ENCODE measurements at places on chromosomes 1 and 21. TPM values are rescaled to one million over a fixed set of nuclear protein-coding genes. Genes with fewer than 3 reads are reported as not detected.

- no peak for DNase-seq
- no peak overlapping the region for H3K27ac ChIP-seq
- peaks cover 33% of the 10 kb centered on the region for H3K36me3 ChIP-seq
- no peak overlapping the region for H3K4me3 ChIP-seq
- H3K27me3 ChIP-seq, result no peaks in the 10 kb centered on the region
These were observed 58.1 kb downstream of the PRKACB start for GRCh38 chr1:84202126-84202525.

Gene NR1I3
- total RNA-seq, result not detected

Gene ZBTB18
- total RNA-seq, result 43.8 TPM

GRCh38 chr1:85048296-85049064 is at the start of gene MCOLN3:
TSS of gene MCOLN3 (minus strand) at chr1:85048500. CDS start at chr1:85045360, 3,140 bp downstream.
- peak; percentile 31 for DNase-seq
- peaks cover 18% of the 10 kb centered on the region for H3K4me1 ChIP-seq
- peak within 1 kb of the TSS; percentile 80 for H3K4me3 ChIP-seq
- no peaks in the 10 kb centered on the region for H3K36me3 ChIP-seq
- H3K27ac ChIP-seq, result peak within 1 kb of the TSS; percentile 69

DNA sequence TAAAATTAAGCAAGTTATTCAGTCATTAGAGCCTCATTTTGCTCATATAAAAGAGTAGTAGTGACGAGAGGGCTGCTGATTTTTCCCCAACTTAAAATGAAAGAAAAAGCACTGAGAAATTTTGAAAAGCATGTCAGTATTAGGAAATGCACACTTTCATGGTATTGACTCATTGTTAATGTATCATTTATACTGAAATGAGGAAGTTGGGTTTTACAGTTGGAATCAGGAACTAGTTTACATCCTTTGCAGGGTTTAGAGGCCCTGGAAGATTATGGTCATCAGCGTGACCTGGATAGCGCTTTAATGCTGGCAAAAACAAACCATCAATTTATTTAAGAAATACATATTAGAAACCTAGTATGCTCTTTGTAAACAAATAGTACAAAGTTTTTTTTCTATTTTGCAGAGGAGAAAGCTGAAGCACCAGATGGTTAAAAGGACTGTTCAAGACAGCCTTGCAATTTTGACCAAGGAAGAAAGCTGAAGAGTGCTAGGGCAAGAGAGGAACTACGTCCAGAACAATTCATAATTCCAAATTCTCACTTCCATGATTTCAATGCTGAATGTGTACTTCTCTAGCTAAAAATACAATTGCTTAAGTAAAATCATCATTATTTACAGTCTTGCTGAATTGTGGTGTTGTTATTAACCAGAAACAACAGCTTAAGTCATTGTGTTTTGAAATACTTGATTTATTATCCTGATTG is 94.8 kb upstream of the SGIP1 start:
- no peak overlapping the region for H3K27ac ChIP-seq
- peaks cover under 1% of the 10 kb centered on the region for H3K4me1 ChIP-seq
- H3K4me3 ChIP-seq, result no peak overlapping the region
- H3K36me3 ChIP-seq, result no peaks in the 10 kb centered on the region
- no peaks in the 10 kb centered on the region for H3K27me3 ChIP-seq

Gene IL10RB
- 17.2 TPM for total RNA-seq

DNA sequence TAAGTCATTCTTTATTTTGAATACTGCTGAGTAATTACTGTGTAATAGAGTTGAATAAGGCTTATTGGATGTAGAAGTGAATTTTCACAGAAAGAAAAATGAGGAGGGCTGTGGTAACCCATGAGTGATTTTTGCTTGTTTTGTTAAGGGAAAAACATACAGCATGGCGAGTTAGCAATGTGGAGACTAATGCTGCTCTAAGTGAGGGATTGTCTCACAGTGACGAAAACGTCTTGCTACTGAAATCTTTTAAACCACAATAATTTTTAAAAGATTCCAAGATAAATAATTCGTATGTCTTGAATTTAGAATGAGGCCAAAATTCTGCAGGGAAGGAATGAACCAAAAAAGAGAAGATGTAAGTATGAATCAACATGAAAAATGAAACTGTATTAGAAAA is 16.2 kb upstream of the PLA2G4A start:
- H3K27ac ChIP-seq, result no peak overlapping the region
- H3K27me3 ChIP-seq, result no peaks in the 10 kb centered on the region
- H3K4me1 ChIP-seq, result no peaks in the 10 kb centered on the region
- DNase-seq, result no peak
- no peaks in the 10 kb centered on the region for H3K36me3 ChIP-seq
- H3K4me3 ChIP-seq, result no peak overlapping the region

Gene KPRP
- not detected for total RNA-seq

Gene CRNN
- total RNA-seq, result not detected

DNA sequence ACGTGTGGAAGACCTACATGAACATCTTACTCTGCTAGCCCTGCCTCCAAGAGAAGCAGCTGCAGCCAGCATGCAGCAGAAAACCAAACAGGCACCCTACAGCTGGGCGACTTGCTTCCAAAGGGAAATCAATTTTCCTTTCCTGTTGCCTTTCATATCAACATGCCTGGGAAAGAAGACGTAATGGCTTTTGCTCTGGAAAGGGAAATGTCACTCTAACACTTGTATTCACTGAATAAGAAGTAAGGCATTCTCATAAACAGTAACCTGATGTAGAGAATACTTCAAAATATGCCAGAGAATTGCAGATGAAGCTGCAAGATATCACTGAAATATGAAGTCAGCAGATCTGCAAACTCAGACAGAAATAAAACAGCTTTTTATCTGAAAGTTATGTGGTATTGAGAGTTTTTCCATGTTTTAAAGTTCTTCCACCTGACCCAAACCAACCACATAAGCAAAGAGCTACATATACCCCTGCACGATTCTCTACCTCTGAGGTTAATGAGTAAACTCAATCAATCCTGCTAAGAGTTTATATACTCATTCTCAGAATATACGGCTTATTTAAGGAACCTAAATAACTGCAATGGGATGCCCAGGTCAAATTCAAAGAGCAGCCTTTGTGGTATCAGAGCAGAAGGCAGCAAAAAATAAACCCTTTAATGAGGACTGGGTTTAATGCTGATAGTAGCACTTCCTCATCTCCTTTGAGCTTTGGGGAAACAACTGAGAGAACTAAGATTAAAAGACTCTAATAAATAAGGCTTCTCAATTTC is 150.9 kb downstream of the RERE start:
- peak overlapping the region; percentile 26 for H3K27ac ChIP-seq
- no peaks in the 10 kb centered on the region for H3K36me3 ChIP-seq
- DNase-seq, result no peak
- no peaks in the 10 kb centered on the region for H3K27me3 ChIP-seq
- no peak overlapping the region for H3K4me3 ChIP-seq

Gene NPL
- 4.9 TPM for total RNA-seq

- no peak for DNase-seq
- no peak overlapping the region for H3K27ac ChIP-seq
- H3K4me1 ChIP-seq, result peaks cover 15% of the 10 kb centered on the region
- no peak overlapping the region for H3K4me3 ChIP-seq
- H3K27me3 ChIP-seq, result no peaks in the 10 kb centered on the region
These were observed 684.0 kb downstream of the NCAM2 start for GRCh38 chr21:21682172-21682571.

GRCh38 chr1:201791779-201792173 is 37.2 kb upstream of the IPO9 start:
- H3K27ac ChIP-seq, result peak overlapping the region; percentile 47
- peaks cover 51% of the 10 kb centered on the region for H3K36me3 ChIP-seq
- peaks cover 24% of the 10 kb centered on the region for H3K4me1 ChIP-seq
- no peak for DNase-seq
- no peaks in the 10 kb centered on the region for H3K27me3 ChIP-seq

DNA sequence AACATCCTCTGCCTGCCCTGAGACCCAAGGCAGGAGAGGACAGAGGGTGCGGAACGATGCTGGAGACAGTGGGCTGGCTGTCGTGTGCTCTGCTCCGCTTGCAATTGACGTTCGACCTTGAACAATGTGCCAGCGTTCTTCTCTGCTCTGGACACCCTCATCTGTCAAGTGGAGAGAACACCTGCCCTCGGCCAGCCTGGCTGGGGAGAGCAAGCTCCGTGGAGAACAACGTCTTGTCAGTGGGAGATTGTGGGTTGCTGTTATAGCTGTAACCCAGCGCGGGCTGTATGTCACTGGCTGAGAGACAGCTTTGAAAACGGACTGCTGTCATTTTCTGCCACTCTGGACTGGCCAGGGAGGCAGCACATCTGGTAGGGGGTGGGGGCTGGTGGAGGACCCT is 14.7 kb downstream of the KIAA1614 start:
- peak overlapping the region; percentile 55 for H3K27ac ChIP-seq
- DNase-seq, result no peak
- H3K4me3 ChIP-seq, result no peak overlapping the region
- H3K4me1 ChIP-seq, result peaks cover 36% of the 10 kb centered on the region

Gene NDC1
- 20.6 TPM for total RNA-seq

Gene C8B
- total RNA-seq, result not detected

GRCh38 chr21:45698493-45699184 is 55.1 kb downstream of the PCBP3 start:
- no peak overlapping the region for H3K27ac ChIP-seq
- no peak for DNase-seq
- peaks cover 42% of the 10 kb centered on the region for H3K27me3 ChIP-seq
- no peak overlapping the region for H3K4me3 ChIP-seq
- H3K4me1 ChIP-seq, result no peaks in the 10 kb centered on the region

Gene C4BPA
- 0.16 TPM for total RNA-seq

Gene CAPN8
- total RNA-seq, result not detected

GRCh38 chr1:91526496-91526895 is 25.8 kb downstream of the CDC7 start:
- peaks cover 2% of the 10 kb centered on the region for H3K36me3 ChIP-seq
- no peak for DNase-seq
- H3K27me3 ChIP-seq, result no peaks in the 10 kb centered on the region
- no peak overlapping the region for H3K4me3 ChIP-seq

- H3K27me3 ChIP-seq, result peaks cover 33% of the 10 kb centered on the region
- no peaks in the 10 kb centered on the region for H3K36me3 ChIP-seq
- no peaks in the 10 kb centered on the region for H3K4me1 ChIP-seq
- no peak for DNase-seq
- H3K4me3 ChIP-seq, result no peak overlapping the region
These were observed 92.6 kb downstream of the ATG4C start for GRCh38 chr1:62876535-62876934.

- H3K4me1 ChIP-seq, result peaks cover 19% of the 10 kb centered on the region
- DNase-seq, result no peak
- H3K27ac ChIP-seq, result no peak overlapping the region
These were observed 5.7 kb upstream of the ADGRB2 start for GRCh38 chr1:31769720-31770390.

GRCh38 chr1:167718914-167719691 is 2.7 kb upstream of the MPZL1 start:
- no peaks in the 10 kb centered on the region for H3K36me3 ChIP-seq
- H3K27ac ChIP-seq, result peak overlapping the region; percentile 65
- no peak for DNase-seq
- H3K4me3 ChIP-seq, result peak overlapping the region; percentile 1

Gene RGL1
- 30.5 TPM for total RNA-seq

- H3K27ac ChIP-seq, result no peak overlapping the region
- DNase-seq, result no peak
- H3K4me3 ChIP-seq, result no peak overlapping the region
- peaks cover 3% of the 10 kb centered on the region for H3K36me3 ChIP-seq
These were observed 66.4 kb upstream of the TTC34 start for GRCh38 chr1:2867861-2868260.

DNA sequence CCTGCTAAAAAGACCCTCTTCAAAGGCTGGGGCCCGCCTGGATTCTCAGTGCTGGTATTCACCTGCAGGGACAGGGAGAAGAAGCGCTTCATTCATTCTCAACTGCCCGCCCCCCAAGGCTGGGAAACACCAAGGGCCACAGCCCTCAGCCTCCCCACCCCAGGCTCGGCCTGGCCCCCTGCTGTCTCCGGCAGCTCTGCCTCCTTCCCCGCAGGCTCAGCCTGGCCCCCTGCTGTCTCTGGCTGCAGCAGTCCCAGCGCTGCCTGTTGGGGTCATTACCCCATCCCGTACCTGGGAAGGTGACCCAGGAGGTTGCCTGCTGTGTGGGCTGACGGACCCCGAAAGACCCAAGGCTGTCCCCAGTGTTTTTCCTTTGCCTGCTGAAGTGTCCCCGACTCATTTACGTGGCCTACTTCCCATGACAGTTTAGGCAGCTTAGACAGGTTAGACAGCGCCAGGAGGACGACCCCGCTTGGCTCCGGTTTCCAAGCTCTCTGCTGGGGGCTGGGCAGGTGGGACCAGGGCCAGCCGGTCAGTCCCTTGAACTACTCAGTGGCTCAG is 22.9 kb upstream of the CLSTN1 start:
- H3K4me3 ChIP-seq, result no peak overlapping the region
- no peaks in the 10 kb centered on the region for H3K27me3 ChIP-seq
- H3K4me1 ChIP-seq, result peaks cover 8% of the 10 kb centered on the region
- no peaks in the 10 kb centered on the region for H3K36me3 ChIP-seq

Gene TMEM35B
- total RNA-seq, result 16.5 TPM

Gene CD2
- not detected for total RNA-seq

Gene FAM72D
- total RNA-seq, result 1.1 TPM

DNA sequence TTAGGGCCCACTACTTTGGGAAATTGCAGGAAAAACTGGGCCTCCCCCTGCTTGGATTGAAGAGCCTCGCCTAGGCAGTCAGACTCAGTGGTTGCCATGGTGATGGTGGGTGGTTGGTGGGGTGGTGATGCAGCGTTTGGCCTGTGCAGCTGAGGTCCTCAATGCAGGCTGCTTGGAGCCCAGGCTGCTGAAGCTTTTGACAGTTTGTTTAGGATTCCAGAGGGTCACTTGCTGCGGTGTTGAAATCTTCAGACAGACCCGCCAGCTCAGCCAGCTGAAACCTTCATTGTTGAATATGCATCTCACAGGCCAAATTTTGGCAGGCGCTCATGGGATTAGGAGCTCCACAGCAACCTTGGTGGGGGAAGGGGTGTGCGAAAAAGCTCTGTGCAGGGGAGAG is 67.9 kb downstream of the CACNA1E start:
- H3K4me3 ChIP-seq, result no peak overlapping the region
- H3K27me3 ChIP-seq, result peaks cover 56% of the 10 kb centered on the region

GRCh38 chr21:26267389-26267788 is 96.8 kb upstream of the APP start:
- no peaks in the 10 kb centered on the region for H3K36me3 ChIP-seq
- no peak for DNase-seq
- peaks cover 15% of the 10 kb centered on the region for H3K4me1 ChIP-seq
- no peaks in the 10 kb centered on the region for H3K27me3 ChIP-seq
- H3K27ac ChIP-seq, result no peak overlapping the region

Gene SPRR2A
- not detected for total RNA-seq

Gene CRYBG2
- total RNA-seq, result 10.9 TPM
